ENCODE measurements at places on chromosomes 12 and 14. TPM values are rescaled to one million over a fixed set of nuclear protein-coding genes. Genes with fewer than 3 reads are reported as not detected.

DNA sequence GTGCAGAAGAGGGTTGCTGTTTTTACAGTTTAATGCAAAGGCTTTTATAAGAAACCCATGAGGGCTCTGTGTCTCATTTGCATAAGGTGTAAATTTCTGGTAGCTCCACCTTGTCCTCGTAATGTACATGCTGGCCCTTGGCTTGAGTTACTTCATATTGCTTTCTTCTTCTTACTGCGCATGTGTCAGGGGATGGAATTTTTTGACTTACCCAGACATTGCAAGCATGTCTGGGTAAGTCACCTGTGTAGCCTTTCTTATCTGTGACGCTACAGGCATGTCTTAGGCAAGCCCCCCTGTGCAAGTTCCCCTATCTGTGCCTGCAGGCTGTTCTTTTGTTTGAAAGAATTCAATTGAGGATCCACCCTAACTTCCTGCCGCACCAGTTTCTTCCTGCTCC is 274.2 kb downstream of the ETNK1 start:
- DNase-seq = no peak

DNA sequence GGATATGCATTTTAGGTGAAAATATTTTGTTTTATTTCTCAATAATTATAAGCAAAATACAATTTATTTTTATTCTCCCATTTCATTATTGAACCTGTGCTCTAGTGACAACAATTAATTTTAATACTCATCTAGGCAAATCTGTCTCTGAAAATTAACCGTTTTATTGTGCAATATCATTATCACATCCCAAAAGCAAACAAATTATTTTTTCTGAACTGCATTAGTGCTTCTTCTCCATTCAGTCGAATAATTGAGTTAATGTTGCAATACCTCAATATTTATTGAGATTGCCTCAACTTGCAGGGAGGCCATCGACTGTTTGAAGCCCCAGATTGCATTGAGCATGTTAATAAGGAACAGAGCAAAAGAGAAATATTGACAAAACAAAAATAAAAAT is 303.2 kb upstream of the LRFN5 start:
- DNase-seq = no peak

DNA sequence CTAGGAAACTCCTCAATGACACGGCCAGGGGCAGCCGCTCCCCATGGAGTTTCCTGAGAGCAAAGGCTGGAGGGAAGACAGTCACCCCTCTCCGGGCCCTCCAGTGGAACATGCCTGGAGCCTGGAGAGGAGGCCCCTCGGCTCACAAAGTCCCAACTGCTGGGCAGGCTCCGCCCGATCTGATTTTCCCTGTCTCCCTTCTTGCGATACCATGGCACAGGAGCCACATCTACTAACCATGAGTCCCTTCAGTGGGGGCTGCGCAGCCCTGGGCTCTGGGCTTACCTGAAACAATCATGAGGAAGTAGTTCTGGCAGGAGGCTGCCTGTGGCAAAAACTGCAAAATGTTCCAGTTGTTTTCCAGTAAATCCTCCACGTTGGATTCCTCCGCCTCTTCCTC is 15.3 kb downstream of the P2RX2 start:
- DNase-seq = no peak

- no peak for DNase-seq
Observed at GRCh38 chr12:15205341-15206010, 15.7 kb downstream of the RERG start.

DNA sequence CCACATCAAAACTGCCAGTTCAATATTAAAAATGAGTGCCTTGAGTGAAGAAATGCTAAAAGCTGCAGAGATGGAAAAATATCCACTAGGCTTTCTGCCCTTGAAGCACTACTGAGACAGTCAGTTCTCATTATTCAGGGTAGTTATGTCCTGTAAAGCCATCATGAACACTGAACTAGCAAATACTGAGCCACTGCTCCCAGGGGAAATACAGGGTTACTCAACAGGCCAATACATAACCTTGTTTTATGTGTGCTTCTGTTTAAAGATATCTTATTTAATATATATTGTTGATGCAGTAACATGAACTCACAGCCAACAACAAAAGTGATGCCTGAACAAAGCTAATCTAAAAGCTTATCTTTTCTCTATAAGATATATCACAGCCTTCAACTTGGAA is 3.3 kb downstream of the RAD52 start:
- no peak for DNase-seq

GRCh38 chr14:104316121-104316722 is 177.8 kb downstream of the KIF26A start:
- no peak for DNase-seq

- no peak for DNase-seq
Observed at GRCh38 chr12:132064631-132065030, 79.5 kb downstream of the DDX51 start.

DNA sequence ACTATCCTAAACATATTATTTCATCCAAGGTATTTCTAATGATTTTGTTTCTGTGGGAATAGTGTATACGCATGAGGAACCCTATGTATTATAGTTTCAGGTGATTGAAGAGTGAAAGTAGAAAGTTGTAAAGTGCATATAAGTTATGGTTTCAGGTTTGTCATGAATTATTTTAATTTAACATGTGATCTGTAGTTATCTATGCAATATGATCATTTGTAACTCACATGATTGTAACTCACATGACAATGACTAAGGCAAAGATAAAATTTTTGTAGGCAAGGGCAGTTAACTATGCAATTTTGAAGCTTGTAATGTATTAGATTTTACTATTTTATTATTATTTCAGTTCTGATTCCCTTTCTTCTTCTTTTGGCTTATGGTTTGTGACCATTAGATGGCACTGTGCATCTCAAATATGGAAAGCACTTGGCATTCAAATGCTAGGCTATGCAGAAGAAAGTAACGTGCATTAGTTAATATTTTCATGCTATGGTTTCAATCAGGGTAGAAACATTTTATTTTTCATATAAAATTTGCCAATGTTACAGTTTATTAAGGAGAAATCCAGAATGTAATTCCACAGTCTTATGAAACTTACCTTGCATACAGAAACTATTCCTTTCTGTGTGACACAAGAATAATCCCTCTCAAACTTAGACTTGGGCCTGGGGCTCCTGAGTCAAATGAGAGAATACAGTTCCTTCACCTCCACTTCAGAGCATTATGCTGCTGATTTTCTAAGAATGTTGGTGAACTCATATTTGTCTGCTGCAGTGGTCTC is 15.8 kb upstream of the TMEM30B start:
- no peak for DNase-seq

Gene DPPA3
- total RNA-seq = not detected
